ENCODE measurements at places on chromosomes 4 and X.

- no peak for DNase-seq
Measured at GRCh38 chrX:153941336-153942252, 2.8 kb downstream of the RENBP start.

- no peak for DNase-seq
Measured at GRCh38 chr4:67393699-67394281, 151.5 kb downstream of the CENPC start.

GRCh38 chr4:39609454-39609931, 29.2 kb downstream of the SMIM14 start:
- no peak for DNase-seq

GRCh38 chr4:53189011-53189410, 176.8 kb downstream of the SCFD2 start:
- DNase-seq, result no peak

DNA sequence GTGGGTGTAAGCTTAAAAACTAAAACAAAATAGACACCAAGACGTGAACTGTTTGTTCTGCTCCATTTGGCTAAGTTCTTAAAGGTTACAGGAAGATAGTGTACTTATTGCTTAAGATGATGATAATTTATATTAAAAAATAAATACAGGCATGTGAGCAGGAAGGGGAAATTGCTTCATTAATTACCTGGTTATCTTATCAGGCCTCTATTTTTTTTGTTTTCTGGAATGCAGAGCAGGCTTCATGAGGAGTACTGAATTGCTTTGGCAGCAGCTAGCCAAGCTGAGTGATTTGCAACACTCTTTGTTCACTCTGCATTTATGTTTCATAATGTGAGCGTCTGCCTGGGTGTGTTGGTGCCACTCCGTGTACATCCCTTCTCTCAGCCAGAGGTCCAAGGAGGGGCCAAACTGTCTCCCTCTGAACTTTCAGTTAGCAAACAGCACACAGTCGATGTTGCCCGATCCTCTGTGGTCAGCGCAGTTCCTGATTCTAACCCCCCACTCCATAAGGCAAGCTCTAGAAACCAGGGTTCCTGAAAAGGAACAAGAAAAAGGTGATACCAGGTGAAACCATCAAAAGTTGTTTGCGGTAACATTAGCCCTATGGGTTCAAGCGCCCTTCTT, 348.2 kb downstream of the SPRY1 start:
- DNase-seq, result no peak

GRCh38 chrX:18575744-18576143, 96.2 kb downstream of the RS1 start:
- DNase-seq, result no peak

DNA sequence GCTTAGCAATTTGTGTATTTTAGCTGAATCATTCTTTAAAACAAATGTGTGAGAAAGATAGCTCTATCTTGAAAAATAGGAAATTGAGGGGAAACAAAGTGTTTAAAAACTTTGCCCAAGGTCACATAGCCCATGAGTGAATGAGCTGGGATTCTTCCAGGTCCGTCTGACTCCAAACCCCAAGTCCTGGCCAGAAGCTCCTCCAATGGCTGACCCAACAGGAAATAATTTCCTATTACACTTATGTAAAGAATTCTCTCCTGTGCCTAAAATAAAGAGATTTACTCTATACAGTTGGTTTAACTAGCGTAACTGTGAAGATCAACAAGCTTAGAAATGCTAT, 287.6 kb downstream of the ARHGAP24 start:
- DNase-seq, result no peak

DNA sequence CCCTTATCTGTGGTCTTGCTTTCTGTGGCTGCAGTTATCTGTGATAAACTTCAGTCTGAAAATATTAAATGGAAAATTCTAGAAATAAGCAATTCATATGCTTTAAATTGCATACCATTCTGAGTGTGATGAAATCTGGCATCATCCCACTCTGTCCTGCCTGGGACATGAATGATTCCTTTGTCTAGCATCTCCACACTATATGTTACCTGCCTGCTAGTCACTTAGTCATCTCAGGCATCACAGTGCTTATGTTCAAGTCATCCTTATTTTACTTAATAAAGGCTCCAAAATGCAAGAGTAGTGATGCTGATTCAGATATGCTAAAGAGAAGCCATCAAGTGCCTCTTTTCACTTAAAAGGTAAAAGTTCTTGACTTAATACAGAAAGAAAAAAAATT, 14.3 kb upstream of the RAB9B start:
- no peak for DNase-seq

DNA sequence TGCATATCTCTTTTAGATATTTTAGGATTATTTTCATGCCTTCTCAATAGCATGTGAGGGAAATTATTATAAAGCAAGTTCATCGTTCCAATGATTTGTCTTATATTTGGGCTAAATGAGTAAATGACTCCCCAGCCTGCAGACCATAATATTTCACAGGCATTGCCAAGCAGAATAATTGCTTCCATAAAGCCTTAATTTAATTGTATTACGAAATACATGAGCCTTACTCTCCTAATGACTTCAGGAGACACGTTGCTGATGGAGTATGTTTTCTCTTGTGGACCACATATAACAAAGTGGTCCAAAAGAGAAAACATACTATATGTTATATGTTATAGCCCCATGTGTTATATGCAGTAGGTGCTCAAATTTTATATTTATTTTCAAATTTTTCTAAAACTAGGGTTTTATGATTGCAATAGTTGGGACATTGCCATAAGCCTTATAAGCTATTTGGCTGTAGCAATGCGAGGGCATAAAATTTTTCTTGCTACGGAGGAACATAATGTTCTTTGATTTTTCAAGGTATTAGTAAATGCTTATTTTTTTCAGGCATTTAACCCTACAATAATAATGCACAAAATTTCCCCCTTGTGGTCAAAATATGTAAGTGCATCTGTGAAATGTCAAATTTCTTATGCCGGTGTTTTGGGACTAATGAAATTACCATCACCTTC, 26.2 kb upstream of the TMPRSS11D start:
- no peak for DNase-seq

DNA sequence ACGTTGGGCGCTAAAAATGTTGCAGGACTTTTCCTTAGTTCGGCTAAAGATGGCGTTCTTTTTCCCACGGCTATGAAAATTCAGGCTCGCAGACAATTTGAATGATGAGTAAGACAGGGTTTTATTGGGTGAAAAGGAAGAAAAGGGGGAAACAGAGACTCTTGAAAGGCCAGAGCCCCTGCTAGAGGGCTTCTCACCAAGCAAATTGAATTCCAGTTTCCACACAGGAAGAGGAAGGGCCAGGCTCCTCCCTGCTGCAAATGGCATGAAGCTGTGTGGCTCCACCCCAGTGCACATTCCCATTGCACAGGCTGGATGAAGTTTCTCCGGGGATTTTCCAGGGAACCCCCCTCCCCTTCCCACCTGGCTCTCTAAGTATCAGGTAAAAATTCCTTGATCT, 210.9 kb downstream of the KLHL4 start:
- DNase-seq, result no peak

- no peak for DNase-seq
Measured at GRCh38 chr4:125679989-125680388, 365.2 kb downstream of the FAT4 start.

GRCh38 chrX:150544835-150545770, 23.3 kb upstream of the MTM1 start:
- DNase-seq, result no peak

DNA sequence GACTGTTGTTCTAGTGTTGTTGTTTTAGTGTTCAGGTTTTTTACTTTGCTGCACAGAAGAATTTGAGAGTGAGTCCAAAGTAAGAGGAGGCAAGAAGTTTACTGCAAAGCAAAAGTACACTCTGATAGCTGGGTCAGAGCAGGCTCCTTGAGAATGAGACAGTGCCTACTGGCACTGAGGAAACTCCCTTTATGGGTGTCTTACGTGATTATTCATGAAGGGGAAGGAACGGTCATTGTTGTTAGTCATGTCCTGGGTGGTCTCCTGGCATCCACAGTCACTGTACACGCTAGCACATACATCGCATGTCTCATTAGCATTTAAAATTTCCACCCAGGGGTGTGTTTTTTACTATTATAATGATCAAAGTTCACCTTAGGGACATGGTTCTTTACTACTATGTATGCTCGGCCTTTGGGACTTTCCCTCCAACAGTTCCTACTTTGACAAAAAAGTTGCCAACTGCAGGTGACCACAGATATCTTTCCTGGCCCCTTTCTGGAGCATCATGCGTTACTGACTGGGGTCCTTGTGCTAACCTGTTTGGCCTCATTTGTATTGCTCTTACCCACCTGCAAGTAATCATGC, 688.9 kb upstream of the AMOT start:
- no peak for DNase-seq

- no peak for DNase-seq
Measured at GRCh38 chr4:94533405-94534223, 81.9 kb downstream of the PDLIM5 start.

DNA sequence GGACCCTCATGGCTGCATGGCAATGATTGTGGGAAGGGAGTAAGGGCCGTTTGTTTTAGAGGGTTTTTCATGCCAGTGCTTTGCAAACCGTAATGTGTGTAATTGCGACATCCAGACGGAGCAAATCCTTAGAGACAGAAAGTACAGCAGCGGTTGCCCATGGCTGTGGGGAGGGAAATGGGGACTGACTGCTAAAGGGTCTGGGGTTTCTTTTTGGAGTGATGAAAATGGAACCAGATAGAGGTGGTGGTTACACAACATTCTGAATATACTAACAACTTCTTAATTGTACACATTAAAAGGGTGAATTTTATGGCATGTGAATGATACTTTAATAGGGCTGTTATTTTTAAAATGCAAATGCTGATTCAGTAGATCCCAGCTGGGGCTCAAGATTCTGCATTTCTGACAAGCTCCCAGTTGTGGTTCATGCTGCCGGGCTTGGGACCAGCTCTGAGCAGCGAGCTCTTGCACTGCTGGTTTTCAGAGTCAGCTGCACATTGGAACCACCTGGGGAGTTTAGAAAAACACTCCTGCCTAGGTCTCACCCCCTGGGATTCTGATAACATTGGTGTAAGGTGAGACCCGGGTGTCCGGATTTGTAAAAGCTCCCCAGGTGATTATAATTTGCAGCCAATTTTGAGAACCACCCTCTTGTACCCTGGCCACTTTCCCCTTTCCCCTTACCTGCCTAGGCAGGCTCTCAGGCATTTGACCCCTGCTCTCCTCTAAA, 47.7 kb downstream of the PRPS1 start:
- DNase-seq, result no peak

DNA sequence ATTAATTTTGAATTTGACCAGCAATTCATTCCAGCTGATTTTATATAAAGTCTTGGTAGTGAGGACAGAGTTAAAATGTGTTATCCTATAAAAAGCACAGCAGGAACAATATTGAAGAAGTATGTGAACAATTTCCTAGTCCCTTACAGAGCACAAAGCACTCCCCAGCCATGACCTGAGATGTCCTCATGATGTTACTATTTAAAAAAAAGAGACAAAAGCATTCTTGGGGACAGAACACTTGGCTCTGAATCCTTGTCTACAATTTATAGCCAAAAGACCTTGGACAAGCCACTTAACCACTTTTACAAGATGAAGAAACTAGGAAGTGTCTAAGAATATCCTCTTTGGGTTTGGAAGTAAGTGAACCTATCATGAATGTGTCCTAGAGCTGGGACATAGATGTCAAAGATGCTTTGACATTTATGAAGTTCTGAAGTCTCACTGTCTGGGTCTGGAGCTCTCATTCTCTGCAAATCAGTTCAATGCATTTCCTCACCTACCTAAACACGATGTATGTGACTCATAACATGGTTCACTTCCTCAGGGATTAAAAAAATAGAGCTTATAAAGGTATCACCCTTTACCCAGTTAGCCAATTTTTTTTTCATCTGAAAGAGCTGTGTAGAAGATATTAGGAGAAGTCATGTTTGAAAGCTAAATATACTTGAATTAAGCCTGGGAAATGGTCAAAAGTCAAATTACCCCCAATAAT, 61.4 kb downstream of the IGFBP7 start:
- DNase-seq, result no peak

GRCh38 chr4:123488916-123489315, 92.3 kb downstream of the SPRY1 start:
- DNase-seq, result no peak

GRCh38 chr4:7831858-7832730, 107.6 kb downstream of the AFAP1 start:
- DNase-seq, result no peak

DNA sequence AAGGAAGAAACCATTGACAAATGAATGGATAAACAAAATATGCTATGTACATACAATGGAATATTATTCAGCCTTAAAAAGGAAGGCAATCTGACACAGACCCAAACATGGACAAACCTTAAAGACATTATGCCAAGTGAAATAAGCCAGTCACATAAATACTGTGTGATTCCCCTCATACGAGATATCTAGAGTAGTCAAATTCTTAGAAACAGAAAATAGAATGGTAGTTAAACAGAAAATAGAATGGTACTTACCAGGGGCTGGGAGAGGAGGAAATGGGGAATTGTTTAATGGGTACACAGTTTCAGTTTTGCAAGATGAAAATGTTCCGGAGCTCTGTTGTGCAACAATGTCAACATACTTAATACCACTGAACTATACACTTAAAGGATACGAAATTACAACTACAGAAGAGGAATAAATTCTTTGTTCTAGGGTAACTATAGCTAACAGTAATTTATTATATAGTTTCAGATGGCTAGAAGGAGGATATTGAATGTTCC, 47.8 kb upstream of the DUSP21 start:
- DNase-seq, result no peak

DNA sequence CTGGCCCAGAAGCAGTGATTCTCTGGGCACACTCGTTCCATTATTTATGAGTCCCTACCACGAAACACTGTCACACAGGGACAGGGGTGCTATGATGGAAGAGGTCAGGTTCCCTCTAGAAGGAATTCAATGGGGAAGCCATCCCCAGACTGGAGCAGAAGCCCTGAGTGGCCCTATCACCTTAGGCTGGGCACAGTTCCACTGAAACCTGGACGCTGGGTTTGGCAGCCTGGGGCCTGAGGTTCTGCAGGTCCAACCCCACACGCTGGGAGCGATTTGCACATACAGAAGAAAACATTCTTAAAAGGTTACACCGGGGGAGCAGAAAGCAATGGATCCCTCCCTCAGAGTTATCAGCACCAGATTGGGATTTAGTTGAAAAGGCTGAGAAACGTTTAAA, 63.3 kb downstream of the PHKA2 start:
- no peak for DNase-seq

GRCh38 chrX:97995834-97996233, 1112.1 kb downstream of the RPA4 start:
- DNase-seq, result no peak

- no peak for DNase-seq
Measured at GRCh38 chrX:7085879-7086278, 61.6 kb upstream of the STS start.

GRCh38 chr4:38157592-38157991, 197.4 kb downstream of the PTTG2 start:
- no peak for DNase-seq

DNA sequence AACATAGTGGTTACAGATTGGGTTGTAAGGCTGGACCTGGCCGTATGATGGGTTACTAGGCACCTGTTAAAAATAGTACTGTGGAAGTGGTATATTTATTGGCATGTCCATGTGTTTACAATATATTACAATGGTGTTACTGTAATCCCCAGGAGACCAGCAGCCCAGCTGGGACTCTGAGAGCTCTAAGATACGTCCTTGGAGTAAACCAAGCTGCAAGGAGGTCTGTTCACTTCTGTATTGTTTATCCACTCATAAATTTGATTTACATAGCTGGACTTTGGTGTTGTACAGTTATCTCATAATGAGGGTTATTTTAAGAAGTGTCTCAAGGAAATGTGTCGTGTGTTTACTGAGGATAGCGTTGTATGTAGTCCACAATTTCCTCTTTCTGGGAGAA, 93.8 kb downstream of the TBL1X start:
- DNase-seq, result no peak

GRCh38 chr4:150874338-150875226, 140.5 kb downstream of the LRBA start:
- DNase-seq, result no peak

- no peak for DNase-seq
Measured at GRCh38 chrX:107355533-107355932, 93.9 kb upstream of the FRMPD3 start.

Measured in activated naive CD8-positive, alpha-beta T cell treated with anti-CD3 and anti-CD28 coated beads, Interleukin-2, amount 50 U/mL, for 16 hours (primary cell).